ENCODE measurements at places on chromosomes 3 and 15.
A peak's percentile ranks its signal among the peaks of the same experiment; 100 is the strongest.

- no peak for DNase-seq
Observed at GRCh38 chr15:94162939-94163338, 68.4 kb upstream of the MCTP2 start.

DNA sequence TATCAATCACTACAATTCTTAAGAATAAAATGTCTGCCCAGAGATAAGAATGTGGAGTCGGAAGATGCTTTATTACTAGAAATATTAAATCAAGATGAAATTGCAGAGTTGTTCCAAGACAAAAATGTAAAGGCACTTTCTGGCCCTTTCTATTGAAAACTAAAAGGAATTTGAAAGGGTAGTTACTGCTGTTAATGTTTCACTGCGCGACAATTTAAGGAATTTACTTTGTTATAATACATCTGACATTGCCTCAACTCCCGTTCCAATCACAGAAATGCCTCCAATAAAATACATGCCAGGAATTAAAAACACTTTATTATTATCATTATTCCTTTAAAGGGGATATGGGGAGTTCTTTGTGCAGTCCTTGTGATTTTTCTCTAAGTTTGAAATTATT lies 26.4 kb downstream of the RSL24D1 start:
- DNase-seq: no peak

DNA sequence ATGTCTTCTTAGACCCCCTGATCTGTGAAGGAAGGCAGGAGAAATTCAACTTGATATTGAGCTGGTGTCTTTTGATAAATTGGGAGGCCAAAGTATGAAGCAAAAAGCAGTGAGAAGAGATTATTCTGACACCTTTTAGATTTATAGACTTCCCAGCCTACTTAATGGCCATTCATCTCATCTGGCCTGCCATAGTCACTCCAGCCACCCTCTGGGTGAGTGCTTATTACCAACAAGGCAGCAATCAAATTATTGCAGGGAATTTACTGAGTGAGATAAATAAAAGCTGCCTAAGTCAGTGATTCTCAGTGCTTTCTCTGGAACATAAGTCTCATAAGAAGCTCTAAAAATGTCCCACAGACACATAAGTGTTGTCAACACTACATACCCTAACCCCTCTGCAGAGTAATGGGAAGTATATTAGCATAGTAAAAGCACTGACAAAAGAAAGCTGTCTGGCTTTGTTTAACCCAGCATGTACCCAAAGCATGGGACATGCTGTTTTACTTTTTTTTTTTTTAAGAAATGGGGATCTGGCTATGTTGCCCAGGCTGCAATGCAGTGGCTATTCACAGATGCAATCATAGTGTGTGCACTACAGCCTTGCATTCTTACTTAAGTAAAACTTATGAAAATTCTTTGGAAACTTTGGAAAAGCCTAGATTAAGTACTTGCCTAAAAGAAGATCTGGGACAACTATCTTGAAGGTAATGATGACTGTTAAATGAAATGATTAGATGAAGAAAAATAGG lies 725.3 kb downstream of the TUSC7 start:
- no peak for DNase-seq

GRCh38 chr3:18998069-18998468 lies 150.2 kb upstream of the KCNH8 start:
- DNase-seq: no peak

- no peak for DNase-seq
Observed at GRCh38 chr3:43061101-43061895, 44.6 kb downstream of the POMGNT2 start.

- DNase-seq: no peak
Observed at GRCh38 chr15:44736181-44736765, at the start of gene TRIM69. Gene TRIM69 (plus strand): TSS chr15:44736528. CDS start chr15:44736705, 177 bp downstream.

GRCh38 chr3:61892891-61893290 lies 331.5 kb downstream of the PTPRG start:
- DNase-seq: no peak

DNA sequence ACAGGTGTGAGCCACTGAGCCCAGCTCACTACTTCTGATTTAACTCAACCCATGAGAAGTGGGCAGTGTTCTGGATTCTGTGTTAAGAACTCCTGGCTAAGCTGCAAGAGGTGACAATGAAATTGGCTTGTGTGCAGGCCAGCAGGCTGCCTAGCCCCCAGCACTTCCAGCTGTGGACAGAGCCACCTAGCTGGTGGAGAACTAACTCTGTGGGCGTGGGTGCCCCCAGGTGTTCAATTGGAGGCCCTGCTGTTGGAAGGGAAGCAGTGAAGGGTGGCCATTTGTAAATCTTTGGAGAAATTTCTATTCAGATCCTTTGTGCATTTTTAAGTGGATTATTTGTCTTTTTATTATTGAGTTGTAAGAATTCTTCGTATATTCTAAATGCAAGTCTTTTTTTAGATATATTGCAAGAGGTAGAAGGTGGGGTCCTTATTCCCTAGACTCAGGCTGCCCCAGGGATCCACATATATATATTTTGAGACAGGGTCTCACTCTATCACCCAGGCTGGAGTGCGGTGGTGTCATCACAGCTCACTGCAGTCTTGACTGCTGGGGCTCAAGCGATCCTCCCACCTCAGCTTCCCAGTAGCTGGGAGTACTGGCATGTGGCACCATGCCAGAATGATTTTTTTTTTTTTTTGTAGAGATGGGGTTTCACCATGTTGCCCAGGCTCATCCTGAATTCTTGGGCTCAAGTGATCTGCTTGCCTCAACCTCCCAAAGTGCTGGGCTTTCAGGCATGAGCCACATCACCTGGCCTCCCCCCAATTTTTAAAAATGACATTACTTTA lies 7.2 kb upstream of the SCAMP5 start:
- DNase-seq: no peak

- no peak for DNase-seq
Observed at GRCh38 chr3:132294906-132295305, 22.3 kb upstream of the ACP3 start.

DNA sequence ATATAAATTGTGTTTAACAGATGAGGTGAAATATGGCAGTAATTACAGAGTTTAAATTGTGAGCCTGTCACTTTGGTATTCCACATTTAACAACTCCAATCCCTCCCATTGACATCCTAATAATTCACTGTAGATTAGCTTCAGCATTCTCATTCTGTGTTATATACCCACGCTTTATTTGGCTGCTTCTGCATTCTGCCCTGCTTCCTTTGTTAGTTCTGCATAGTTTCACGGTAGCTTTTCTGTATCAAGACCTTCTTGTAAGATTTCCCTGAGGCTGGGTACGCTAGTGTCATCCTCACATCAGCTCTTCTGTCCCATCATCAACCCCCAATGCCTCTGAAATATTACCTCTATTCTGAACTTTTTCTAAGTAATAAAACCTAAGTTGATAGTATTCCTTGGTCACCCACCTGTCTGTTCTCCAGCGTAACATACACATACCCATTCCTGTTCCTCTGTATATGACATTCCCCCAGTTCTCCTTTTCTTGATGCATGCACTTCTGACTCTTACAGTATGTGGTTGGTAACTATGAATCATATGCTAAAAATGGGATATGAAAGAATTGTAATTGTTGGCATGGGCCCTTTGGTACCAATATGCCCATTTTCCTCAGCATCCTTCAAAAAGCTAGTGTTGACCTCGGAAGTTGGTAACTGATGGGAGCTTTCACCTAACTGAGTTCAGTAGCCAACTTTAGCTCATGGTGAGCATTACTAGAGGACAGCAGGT lies 171.2 kb downstream of the KLHL25 start:
- DNase-seq: no peak

DNA sequence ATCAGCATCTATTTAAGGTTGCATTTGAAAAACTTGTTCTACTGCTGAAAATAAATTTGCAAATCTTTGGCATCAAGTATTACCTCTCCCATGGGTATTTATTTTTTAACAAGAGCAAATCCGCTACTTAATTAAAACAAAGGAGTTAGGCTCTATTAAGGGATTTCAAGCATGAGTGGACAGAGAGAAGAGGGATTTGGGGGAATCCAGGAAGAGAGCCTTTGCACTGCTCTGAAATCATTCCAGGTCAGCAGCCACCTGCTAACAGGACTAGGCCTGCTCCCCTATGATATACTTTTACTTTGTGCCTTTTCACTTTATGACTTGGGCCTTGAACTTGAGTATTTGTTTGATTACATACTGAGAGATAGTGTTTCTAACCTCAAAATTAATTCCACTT lies 57.1 kb downstream of the IQCH start:
- no peak for DNase-seq

DNA sequence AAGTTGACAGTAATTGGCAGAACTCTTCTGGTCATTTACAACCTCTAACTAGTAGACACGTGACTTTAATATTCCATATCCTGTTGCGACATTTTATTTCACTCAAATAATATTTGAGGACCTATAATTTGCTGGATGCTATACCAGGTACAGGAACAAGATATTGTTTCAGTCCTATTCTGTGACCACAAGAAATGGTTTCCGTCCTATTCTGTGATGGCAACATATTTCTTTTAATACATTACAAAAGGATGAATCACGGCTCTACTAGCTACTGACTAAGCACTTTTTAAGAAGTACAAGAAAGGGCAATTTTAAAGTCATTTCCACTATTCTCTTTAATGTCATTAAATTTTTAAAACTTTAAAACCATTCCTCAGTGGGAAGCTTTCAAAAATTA lies 400.2 kb downstream of the CNTN3 start:
- DNase-seq: no peak

DNA sequence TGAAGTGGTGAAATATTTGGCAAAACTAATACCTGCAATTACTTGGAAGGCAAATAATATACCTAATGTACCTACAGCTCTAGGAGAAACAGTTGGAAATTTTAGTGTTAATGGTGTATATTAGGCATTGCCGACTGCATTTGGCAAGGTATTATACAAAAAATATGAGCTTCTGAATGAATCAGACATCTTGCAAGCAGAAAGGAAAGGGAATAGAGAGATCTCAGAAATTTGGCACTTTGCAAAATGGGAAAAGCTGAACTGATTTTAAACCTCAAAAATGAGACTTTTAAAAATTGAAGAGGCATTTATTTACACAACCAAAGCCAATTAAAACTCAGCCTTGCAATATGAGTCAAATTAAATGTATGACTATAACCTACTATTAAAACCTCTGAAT lies 40.2 kb upstream of the C15orf61 start:
- no peak for DNase-seq

DNA sequence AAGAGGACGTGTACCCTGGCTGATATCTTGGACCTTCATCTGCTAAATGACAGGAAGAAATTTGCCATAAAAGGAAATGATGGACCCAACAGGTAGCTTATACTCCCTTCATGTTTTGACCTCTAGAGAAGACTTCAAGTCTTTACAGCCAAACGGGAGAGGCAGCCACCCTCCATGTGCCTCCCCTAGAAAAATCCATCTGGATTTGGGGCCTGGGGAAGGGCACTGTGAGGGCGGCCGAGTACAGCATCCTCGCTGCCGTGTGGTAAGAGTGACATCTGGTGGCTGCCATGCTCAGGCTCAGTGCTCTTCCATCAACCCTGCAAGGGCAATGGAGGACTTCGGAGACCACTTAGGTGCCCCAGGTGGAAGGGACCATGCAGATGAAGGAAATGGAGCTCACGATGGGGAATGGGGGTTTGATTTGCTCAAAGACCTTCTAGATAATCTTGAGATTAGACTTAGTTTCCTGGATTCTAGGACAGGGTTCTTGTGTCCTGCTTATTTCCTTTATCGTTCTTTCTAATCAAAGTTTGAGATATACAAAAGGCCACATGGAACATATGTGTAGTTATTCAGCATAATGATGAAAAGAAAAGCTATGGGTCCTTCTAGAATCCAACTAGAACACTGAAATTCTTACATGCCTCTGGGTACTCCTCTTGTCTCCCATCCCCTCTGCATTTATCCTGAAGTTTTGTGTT lies 44.4 kb downstream of the AQP9 start:
- DNase-seq: peak; percentile 24

GRCh38 chr15:74200412-74200815 lies 2.2 kb downstream of the STRA6 start:
- DNase-seq: no peak

- DNase-seq: no peak
Observed at GRCh38 chr3:188389711-188390342, 235.9 kb downstream of the LPP start.

DNA sequence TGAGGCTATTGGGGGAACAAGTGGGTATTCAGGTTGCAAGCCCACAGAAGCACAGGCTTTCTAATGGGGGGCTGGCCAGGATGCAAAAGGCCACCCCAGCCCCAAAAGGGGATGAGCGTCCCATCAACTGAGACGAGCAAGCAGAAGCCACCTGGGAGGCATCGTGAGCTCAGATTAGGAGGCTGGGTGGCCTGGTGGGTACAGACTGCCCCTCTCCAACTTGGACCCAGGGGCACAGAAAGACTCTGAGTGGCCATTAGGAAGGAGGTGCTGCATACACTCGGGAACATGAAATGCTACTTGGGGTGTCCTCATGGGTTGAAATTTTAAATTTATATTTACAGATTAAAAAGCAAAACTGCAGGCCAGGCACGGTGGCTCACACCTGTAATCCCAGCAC lies 29.1 kb downstream of the SLC41A3 start:
- no peak for DNase-seq

GRCh38 chr3:65995030-65995429 lies 43.7 kb downstream of the MAGI1 start:
- no peak for DNase-seq

DNA sequence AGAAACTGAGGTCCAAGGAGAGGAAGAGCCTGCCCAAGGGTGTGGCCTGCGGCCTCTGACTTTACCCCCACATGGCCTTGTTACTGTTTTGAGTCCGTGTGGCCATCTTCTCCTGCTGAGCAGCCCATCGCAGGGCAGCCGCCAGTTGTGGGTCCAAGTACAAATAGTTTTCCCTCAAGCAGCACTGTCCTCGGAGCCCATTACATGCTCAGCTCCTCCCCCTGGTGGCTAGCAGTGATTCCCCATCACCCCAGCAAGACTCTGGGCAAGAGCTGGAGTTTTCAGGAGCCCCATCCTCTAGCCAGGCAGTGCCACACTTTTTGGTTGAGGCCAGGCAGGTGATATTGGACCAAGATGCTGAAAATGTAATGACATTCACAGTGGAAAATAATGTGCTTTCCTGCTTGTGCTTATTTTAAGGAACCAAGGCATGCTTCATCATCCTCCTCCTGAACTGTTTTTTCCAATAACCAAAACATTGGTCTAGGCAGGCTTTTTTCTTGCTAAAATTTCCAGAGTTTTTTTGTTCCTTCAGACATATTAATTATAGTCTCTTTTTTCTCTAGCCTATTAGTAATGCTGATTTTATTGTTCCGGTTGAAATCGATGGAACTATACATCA lies 23.2 kb upstream of the VILL start:
- DNase-seq: no peak

DNA sequence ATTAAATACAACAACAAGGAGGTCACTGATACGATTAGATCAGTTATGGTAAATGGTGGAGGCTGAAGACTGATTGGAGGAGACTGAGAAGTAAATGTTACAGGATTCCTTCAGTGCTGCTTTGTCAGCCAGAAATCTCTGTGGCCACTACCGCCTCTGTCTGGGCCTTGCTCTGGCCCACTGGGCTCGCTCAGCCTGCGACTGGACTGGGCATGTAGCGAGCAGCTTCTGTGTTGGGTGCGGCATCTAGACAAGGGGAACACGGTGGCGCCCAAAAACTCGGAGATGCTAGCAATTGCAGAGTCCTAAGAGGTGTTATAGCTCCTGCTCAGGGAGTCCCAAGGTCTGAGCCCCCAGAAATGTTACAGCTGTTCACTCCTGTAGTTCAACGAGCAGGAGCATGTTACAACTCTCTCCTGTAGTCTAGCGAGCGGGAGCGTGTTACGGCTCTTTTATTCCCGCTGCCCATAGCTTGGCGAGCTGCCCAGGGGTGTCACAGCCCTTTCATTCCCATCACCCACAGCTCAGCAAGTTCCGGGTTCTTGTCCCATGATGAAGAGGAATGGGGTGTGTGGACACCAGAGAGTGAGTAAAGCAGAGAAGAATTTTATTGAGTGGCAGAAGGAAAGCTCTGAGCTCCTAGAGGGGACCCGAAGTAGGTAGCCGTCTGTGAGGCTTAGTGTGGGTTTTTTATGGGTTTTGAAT lies 24.7 kb downstream of the SLC15A2 start:
- no peak for DNase-seq
